ENCODE measurements at places on chromosomes 1 and 21.
A peak's percentile ranks its signal among the peaks of the same experiment; 100 is the strongest.

DNA sequence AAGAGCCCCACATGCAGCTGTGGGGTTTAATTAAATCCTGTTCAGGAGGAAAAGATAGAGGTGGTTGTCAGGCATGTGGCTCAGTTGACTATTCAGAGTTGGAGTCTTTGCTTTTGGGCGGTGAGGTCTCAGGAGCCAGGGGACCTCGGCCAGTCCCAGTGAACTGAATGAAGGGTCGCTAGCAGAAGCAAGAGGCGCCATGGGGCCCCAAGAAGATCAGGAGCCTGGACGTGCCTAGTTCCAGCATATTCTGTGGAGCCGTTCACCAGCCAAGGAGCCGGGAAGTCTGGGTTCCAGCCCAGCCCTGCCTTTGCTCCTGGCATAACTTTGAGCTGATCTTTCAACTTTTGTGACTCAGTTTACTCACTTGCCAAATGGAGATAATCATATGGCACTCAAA is 217.7 kb upstream of the IRF2BP2 start:
- DNase-seq, result no peak

DNA sequence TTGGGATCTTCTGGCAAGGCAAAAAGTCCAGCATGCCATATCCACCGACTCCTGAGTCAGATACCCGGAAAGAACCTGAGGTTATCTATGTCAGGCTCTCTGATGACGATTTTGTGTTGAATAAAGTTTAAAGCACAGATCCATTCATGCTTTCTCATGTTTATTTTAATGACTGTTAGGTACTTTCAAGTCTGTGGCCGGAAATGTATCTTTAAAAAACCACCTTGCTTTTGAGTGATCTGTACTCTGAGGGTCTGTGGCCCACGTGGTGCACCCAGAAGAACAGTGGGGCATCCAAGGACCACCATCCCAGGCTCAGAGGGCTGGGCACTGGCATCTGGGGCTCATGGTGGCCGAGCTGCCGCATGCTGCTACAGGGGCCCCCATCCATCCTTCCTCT is 30.1 kb upstream of the VASH2 start:
- no peak for DNase-seq

GRCh38 chr1:159921251-159921650 is 4.1 kb downstream of the TAGLN2 start:
- DNase-seq, result no peak

GRCh38 chr1:2352897-2353550 is 38.3 kb downstream of the MORN1 start:
- DNase-seq, result no peak

DNA sequence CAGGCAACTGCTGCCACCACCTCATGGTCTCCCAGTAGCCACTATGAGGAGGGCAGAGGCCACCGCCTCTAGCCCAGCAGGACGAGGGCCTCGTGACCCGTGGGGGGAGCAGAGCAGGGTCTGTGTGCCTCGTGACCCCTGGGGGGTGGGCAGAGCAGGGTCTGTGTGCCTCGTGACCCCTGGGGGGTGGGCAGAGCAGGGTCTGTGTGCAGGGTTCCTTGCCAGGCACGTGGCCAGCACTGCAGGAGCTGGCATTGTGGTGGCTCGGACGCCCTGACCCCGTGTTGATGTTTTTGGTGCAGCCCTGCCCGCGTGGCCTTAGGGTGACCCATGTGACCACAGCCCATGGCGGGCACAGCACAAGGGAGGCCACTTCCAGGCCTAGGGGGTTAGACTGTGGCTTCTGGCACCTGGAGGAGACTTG is 52.8 kb downstream of the SLX9 start:
- DNase-seq, result no peak

GRCh38 chr1:29625084-29625420 is 388.7 kb downstream of the PTPRU start:
- DNase-seq, result no peak

DNA sequence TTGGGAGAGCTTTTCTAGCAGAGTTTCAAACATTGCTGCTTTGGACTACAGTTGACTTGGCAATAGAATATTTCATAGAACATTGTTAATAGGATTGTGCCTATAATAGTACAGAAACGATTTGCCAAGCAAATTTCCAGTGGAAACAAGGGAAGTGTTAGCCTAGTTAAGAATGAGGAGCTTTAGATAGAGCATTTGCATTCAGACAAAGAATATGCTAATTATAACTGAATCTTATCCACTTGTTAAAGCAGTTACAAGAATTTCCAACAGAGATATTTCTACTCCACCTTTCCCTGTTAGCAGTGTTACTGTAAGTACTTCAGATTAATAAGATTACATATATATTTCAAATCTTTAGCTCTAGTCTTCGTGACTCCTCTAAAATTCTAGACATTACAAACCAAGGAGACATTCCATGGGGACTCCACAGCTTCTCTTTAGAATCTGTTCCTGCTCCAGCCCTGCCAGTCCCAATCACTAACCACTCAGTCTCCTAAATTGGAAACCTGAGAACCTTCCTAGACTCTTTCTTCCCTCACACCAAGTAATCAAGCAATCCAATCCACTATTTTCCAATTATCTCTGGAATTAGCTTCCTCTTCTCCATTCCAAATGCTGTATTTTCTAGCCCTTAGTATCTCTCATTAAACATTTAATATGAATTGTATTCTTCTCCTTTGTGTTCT is 141.8 kb upstream of the PBX1 start:
- no peak for DNase-seq

DNA sequence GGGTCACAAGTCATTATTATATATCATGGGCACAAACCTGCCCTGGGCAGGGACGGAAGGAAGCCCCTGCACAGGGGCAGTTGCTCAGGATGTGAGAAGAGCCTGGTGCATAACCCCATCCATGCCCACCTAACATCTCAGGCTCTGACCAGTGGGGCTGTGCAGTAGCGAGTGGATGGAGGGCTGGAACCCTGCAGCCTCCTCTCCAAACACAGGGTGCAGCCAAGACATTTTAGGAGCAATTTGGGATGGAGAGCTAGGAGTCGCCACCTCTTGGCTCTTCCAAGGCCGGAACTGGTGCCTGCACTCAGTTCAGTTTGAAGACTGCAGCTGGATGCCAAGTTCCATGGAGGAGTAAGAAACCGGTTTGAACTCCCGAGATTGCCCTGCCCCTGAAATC is 2.8 kb downstream of the MX1 start:
- DNase-seq, result no peak

DNA sequence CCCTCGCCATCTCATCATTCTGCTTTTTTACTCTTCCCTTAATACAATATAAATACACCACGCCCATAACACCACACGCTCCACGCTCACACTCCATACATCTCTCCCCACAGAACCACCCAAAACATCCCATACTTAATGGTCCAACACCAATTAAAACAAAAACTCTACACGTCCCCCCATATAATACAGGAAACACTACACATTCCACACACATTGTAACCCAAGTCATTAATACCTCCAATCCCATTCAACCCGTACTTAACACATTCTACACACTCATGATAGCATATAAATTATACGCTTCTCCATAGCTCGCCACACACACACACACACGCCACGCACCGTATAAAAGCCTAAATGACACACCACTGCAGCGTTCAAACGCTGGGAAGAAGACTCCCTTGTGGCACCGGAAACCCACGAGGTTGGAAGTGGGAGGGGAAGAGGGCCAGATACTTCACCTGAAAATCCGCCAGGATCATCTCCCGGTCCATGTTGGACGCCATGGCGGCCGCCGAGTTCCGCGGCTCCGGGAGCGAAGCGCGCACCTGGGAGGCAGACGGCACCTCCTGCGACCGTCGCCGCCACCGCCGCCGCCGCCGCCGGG is 659 bp downstream of the FAF1 start:
- DNase-seq, result peak; percentile 56

DNA sequence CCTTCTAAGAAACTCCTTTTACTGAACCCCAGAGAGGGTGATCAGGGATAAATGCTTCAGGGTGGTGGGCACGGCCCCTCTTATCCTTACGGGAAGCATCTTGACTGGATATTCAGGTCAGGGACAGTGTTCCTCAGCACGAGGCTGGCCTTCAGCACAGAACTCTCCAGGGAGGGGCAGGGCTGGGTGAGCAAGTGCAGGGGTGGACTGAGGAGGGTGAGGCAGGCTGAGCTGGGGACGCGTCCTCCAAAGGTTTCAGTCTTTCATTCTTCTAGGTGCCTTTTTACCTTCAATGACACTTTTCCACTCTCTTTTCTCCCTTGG is 52.3 kb downstream of the RASSF5 start:
- peak; percentile 64 for DNase-seq

GRCh38 chr1:84365225-84366221 is 32.8 kb upstream of the DNASE2B start:
- peak; percentile 25 for DNase-seq

DNA sequence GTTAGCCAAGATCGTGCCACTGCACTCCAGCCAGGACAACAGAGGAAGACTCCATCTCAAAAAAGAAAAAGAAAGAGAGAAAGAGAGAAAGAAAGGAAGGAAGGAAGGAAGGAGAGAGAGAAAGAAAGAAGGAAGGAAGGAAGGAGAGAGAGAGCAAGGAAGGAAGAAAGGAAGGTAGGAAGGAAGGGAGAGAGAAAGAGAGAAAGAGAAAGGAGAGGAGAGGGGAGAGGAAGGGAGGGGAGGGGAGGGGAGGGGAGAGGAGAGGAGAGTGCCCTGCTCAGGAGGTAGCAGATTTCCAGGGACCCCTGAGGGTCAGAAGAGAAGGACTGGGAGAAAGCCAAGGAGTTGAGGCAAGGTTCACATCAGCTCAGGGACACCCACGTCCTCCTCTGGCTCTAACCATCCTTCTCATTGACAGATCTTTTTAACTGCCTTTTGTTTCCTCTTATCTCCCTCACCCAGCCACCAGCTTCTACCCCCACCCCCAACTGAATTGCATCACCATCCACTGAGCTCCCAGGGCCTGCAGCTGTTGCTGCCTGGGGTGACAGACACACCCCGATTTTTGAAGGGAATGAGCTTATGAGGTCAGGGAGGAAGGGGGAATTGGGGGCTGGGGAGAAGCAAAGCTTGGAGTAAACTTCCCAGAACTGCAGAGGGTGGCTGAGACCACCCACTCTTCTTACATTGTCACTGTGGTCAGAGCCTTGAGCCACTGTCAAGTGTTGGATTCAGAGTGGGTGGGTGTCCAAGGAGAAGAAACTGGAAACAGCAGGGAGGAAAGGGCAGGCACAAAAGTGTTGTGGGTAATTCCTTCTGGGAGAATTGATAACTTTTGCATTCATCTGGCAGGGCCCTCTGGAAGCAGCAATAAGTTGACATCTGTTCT is 91.6 kb downstream of the GLUL start:
- DNase-seq, result peak; percentile 26

DNA sequence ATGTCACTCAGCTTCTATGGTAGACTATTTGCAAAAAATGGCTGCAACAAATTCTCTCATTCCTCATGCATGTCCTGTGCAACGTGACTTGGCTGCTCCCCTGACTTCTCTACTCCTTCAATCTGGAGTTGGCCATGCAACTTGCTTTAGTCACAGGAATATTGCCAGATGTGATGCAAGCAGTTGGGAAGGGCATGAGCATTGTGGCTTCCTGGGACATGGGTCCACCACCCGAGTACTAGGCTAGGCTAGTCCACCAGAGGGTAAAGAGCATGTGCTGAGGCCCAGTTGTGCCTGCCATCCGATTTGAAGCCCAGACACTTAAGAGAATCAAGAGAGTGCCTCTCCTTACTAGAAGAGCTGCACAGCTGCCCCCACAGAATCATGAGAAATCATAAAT is 89.6 kb downstream of the DSCAM start:
- DNase-seq, result no peak

- no peak for DNase-seq
Observed at GRCh38 chr1:188127507-188127906, 1298.8 kb downstream of the PLA2G4A start.

- DNase-seq, result no peak
Observed at GRCh38 chr1:228029281-228029680, 22.5 kb downstream of the WNT3A start.

DNA sequence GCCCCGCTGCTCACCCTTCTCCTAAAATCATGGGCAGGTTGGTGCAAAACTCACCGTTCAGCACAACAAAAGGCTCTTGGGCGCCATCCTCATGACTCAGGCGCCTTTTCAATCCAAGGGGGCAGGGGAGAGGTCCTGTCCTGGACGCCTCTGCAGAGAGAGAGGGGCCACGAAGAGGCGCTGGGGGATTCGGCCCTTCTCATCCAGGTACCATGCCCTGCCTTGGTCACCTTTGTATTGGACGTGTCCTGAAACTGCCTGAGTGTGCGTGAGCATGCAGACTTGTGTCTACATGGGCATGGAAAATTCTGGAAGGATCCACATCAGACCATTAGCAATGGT is 53.5 kb downstream of the SLC37A1 start:
- DNase-seq, result no peak

- DNase-seq, result no peak
Observed at GRCh38 chr1:163147019-163147418, 55.7 kb downstream of the RGS5 start.

DNA sequence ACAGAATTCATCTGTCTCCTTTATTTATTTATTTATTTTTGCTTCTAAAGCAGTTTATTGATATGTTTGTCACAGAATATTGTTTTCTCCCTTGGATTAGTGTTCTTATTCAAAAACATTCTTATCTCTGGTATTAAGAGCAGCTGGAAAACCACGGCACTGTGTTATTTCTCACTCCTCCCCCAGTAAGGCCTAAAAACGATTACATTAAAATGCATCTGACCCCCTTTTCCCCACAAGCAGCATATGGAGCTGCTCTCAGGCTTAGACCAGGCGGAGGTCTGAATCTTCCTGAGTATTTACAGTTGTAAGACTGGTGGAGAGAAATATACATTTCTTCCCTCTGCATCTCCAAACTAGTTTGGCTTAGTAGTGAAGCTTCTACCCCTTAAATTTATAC is 86.8 kb downstream of the HLX start:
- no peak for DNase-seq

DNA sequence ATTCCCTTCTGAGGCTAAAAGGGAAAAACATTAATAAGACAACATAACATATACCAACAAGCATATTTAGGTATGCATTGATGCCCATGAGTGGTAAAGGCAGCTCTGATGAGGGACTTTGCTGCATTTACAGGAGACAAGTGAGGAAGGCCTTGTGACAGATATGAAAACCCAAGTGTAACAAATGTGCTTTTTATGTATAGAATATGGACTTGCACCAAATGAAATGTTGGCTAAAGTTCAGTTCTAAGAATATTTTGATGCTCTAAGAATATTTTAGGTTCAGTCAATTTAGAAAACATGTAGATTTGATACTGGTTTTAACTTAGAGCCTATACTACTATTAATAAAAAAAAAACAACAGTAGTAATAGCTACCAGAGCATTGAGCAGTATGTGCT is 424.7 kb downstream of the LMO4 start:
- no peak for DNase-seq

DNA sequence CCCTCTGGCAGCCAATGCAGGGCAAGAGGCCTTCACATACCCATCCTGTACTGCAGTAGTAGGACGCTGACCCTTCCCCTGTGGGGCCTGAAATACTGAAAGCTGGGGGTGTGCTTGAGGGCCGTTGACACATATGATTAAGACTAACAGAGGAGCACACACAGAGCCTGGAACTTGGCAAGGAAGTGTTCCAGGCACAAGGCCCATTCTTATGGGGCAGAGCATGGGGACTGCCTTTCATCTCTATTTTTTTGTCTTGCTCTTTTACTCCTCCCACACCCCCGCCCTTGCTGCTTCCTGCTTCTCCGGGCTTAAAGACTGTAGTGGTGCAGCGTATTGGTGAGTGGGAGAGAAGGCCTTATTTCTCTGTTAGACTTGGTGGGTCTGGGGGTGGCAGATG is 137.4 kb downstream of the BACH1 start:
- peak; percentile 37 for DNase-seq

Data from stimulated activated CD8-positive, alpha-beta memory T cell treated with anti-CD3 and anti-CD28 coated beads, Interleukin-4, amount 100 ng/mL, for 48 hours (primary cell).